Stimulated activated CD4-positive, alpha-beta T cell treated with anti-CD3 and anti-CD28 coated beads, Interleukin-12 subunit alpha, Interleukin-12 subunit beta, amount 100 ng/mL, for 24 hours (primary cell): ENCODE measurements at places on chromosomes 16 and 17.

DNA sequence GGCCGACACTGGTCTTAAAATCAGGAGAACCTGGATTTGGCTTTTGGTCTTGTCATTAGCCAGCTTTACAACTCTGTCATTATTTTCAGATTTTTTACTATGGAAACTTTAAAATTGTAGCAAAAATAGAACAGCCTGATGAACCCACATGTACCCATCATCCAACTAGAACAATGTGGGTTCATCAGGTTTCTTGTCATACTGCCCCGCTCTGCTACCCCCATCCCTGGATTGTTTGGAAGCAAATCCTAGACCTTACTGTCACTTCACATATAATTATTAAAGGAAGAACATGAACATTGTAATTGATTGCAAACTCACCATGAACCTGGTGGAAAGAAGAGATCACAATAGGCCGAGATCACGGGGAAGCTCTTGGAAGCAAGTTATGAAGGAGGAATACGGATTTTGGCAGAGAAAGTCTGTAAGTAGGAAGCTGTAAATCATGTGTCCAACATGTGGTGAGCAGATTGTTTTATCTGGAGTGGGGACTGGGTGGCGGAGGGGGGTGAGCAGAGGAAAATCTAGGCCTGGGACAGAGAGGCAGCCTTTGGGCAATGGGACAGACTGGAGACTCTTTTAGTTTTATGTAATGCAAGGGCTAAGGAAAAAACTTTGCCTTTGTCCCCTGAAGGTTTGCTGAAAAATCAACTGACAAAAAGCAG, 67.0 kb downstream of the PITPNC1 start:
- DNase-seq: no peak

DNA sequence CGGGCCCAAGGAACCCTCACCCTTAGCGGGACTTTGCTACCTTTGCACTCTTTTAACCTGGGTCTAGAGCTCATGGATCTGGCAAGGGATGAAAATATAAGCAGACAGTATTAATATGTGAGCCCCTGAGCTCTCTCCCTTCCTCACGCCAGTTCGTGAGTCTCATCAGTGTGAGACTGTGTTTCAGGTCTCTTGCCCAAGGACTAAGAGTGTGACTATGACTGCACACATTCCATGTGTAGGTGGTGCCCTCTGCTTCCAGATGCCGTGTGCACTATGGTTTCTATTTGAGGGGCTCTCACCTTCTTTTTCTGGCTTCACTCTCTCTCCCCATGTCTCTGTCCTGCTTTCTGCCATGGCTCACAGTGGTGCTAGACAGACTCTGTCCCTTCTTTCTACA, 40.5 kb downstream of the DHRS7B start:
- DNase-seq: no peak

GRCh38 chr16:20822521-20823325, 16.4 kb downstream of the REXO5 start:
- DNase-seq: no peak

DNA sequence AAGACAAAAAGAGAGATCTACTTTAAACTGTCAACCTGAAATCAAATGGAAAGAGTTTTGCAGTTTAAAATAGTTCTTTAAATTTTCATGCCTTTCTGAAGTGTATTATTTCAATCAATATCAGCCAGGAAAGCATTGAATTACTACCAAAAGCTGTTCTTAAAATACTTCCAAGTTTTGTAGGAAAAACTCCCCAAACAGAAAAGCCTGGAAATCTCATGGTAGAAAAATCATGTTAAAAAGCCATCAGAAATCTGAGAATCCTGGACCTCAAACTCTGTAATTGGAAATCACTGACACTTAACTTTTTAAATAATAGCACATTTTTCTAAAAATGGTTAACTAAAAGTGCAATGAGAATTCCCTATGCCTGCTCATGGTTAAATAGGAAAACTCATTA, 63.3 kb upstream of the CNTNAP4 start:
- no peak for DNase-seq

DNA sequence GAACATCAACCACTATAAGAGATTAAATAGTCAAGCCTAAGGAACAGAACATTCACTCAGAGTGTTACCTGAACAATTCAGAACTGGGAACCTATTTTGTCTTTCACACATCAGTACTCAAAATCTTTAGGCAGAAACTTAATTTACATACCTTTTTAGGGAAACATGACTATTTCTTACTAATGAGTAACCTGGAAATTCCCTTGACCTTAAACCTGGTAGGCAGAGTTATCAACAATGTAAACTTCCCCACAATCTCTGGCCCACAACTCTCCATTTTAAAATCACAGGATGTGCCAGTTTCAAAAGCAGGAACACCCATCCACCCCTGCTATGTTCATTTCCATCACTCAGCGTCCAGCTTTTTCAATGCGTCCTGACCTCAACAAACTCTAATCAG, 132.9 kb upstream of the ANKFN1 start:
- no peak for DNase-seq

GRCh38 chr17:49402706-49403105, 12.0 kb downstream of the PHB1 start:
- DNase-seq: no peak

DNA sequence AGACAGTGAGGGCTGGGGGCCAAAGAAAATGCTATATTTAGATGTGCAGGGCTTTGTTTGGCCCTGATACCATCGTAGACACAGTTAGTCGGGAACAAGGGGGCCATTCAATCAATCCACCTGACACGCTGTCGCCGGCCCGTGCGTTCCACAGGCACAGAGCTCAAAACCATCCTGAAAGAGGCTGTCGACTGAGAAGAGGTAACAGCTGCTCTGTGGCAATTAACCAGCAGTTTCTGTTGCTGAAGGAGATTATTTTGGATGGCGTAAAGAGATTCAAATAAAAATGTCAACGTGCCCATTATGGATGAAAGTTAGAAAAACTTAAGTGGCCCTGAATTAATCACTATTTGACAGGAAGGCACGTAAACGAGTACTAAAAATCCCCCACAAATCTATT, 276.2 kb upstream of the IRX5 start:
- DNase-seq: no peak

- DNase-seq: no peak
Observed at GRCh38 chr17:72008236-72008876, 112.5 kb upstream of the SOX9 start.

- no peak for DNase-seq
Observed at GRCh38 chr16:24883714-24884151, 38.0 kb downstream of the SLC5A11 start.

- DNase-seq: no peak
Observed at GRCh38 chr16:67016143-67016542, 12.8 kb upstream of the CBFB start.

DNA sequence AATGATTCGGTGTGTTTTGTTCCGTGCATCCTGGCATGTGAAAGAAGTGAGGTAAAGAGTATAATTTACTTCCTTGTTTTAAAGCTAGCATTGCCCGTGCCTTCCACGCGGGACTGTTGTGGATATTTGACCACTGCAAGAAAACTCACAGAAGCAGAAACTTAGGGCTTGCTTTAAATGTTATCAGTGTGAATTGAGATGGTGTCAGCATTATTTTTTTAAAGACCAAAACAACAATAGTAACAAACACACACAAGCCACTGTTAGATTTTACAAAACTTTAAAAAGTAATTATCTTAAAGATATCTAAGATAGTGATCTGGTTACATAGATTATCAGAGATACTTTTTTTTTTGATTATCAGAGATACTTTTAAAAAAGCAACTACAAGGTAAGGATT, 47.4 kb downstream of the WWOX start:
- no peak for DNase-seq

GRCh38 chr16:47069313-47069712, 74.4 kb downstream of the NETO2 start:
- no peak for DNase-seq

GRCh38 chr16:53789137-53789536, 85.2 kb downstream of the FTO start:
- no peak for DNase-seq

- no peak for DNase-seq
Observed at GRCh38 chr17:15287538-15288267, 22.6 kb upstream of the PMP22 start.

DNA sequence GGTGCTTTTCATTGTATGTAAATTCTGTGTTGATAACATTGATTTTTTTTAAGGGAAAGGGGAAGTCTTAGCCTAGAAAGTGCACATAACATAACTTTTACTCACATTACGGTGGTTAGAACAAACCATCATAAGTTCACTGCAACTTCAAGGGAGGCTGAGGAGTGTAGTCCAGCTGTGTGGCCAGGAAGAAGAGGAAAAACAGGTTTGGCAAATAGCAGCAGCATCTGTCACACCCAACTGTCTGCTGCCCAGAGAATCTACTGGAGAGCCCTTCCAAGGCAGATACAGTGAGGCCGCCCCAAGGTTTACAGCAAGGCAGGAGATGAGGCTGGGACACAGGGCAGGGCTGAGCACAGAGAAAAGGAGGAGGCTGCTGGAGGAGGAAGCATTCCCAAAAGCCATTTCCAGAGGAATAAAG, 60.6 kb downstream of the AIPL1 start:
- no peak for DNase-seq

DNA sequence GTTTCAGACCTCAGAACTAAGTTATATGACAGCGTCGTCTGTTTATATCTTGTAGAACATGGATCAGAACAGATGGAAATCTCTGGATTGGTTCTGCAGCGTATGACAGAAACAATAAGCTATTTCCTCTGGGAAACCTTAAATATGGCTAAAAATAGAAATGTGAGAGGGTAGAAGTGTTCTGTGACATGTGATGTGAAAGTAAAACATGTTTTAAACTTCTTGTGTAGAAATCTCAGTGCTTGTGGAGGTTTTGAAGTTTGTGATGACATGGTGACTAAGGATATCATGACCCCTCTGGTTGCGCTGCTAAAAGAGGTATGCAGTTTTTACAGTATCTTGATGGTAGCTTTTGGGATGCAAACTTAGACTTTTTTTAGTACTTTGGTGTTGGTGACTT, 2.8 kb downstream of the HEATR3 start:
- no peak for DNase-seq

DNA sequence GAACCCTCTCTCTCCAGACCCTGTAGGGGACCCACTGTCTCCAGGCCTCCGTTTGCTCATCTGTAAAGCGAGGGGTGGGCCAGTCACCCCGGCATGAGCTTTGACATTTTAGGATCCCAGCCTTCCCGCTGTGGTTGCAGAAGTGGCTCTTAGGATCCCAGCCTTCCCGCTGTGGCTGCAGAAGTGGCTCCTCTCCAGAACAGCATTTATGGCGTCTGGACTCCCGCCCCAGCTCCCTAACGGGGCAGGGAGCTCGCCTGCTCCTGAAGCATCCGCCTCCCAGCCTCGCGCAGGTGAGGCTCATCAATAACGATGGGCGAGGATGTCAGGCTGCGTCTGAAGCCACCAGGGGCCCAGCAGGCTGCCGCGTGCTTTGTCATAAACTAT, 222.3 kb upstream of the TNRC6C start:
- DNase-seq: no peak

- no peak for DNase-seq
Observed at GRCh38 chr16:85862476-85863383, 36.2 kb upstream of the IRF8 start.

GRCh38 chr16:30698816-30699614, at the start of gene SRCAP:
Gene SRCAP, plus strand, starts transcription at chr16:30699171. Its CDS starts 1,654 bp downstream, at chr16:30700825.
- peak; percentile 77 for DNase-seq

DNA sequence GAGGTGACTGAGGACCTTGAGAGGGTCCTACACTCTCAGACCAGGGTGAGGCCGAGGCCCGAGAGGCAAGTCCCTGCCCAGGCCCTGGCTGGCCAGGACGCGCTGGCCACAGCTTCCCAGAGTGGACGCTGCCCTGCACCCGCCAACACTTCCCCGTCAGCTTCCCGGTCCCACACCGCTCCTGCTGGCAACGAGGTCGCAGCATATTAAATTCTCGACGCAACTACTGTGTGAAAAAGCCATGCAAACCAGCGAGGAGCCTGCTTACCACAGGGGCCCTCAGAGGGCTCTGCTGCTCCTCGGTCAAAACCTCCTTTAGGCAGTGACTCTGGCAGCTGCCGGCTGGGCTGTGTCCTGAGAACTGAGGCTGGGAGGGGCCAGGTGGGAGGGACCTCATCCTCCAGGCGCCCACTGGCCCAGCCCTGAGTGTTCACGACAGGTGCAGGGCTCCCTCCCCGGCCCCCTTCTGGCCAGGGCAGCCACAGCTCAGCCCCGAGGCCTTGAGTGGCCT, 2.1 kb upstream of the TEX19 start:
- DNase-seq: no peak

DNA sequence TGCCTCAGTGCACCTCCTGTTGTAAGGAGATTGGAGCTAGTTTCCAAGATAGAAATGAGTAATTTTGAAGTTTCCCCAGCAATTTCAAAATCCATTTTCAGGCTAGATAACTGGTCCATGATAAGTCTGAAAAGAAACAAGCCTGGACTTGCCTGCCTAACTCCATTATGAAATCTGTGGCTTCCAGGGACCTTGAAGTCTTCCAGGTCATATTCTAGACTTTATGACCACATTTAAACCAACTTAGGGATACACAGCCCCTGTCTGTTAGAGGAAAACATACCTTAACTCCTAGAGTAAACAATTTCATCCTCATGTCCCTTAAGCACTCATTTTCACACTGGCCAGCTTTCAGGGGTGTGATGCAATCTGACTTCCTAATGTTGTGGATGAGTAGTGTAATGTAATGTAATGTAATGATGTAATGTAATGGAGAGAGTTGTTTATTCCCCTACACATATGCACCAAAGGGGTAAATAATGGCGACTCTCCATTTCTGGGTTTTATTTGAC, 96.7 kb upstream of the FAM20A start:
- DNase-seq: no peak

DNA sequence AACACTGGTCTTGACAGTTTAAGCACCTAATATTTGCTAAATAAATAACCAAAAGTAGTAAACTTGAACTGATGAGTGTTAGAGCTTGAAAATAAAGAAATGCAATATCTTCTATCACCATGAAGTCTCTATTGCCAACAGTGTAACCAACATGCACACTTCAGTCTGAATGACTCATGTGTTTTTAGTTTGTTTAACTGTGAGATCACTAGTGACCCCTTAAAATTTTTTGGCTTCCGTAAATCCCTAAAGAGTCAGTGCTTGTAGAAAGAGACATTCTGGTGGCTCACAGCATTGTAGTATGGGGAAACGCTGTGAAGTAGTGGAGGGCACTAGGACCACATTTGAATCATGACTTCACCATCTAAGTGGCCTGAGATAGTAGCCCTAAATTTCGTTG, 341.1 kb downstream of the PMP22 start:
- DNase-seq: no peak

- no peak for DNase-seq
Observed at GRCh38 chr16:75555213-75555706, 792 bp downstream of the TMEM231 start.

GRCh38 chr17:54235571-54235970, 412.8 kb downstream of the KIF2B start:
- no peak for DNase-seq

- no peak for DNase-seq
Observed at GRCh38 chr17:38872027-38872511, 2.2 kb downstream of the LASP1 start.

GRCh38 chr17:27296428-27296979, 2.6 kb downstream of the WSB1 start:
- no peak for DNase-seq

DNA sequence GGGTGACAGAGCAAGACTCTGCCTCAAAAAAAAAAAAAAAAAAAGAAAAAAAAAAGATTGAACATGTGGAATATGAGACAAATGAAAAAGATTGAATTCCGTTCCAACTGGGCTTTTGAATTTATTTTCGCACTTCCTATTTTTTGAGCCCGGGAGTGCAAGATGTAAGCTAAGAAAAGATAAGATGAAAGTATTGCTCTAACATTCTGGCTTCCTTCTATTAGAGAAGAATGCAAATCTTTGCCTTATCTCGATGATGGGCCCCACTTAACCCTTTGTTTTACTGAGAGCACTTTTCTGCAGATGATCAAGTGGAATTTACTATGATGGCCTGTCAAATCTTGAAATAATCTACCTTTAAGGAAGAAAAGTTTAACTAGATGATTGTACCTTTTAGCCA, 96.3 kb downstream of the WWOX start:
- DNase-seq: no peak
